ENCODE measurements at places on chromosomes 12 and 14.

GRCh38 chr12:72075891-72076557 lies 137.4 kb downstream of the TPH2 start:
- DNase-seq, result no peak

DNA sequence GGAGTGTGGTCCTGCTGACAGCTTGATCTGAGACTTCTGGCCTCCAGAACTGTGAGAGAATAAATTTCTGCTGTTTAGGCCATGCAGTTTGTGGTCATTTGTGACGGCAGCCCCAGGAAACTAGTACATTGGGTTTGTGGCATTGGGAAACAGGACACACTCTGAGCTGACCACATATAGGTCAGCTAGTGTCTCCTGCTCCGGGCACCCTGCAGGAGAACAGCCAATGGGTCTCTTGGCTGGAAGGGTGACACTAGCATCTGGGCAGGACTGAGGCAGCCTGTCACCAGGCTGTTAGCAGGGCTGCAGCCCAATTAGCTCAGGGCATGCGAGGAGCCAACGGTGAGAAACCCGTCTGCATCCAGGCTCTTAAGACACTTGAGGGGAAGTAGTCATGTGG lies 83.2 kb downstream of the PITPNM2 start:
- no peak for DNase-seq

DNA sequence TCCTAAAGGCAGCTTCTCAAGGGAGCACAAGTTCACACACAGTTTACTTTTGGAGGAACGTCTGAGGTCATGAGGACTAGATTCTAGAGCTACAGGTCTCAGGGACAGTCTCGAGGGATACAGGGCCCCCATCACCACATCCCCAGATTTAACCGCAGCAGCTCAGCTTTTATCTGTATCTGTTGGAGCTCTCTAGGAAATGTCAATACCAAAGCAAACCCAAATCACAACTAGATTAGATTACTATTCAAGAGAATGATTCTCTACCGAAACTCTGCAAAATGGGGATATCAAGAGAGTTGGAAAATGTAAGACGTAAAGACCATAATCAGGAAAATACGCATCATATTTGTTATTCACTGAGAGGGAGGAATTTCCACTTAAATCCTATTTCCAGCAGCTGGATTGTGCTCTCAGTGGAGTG lies 4.0 kb upstream of the MYRFL start:
- DNase-seq, result no peak

DNA sequence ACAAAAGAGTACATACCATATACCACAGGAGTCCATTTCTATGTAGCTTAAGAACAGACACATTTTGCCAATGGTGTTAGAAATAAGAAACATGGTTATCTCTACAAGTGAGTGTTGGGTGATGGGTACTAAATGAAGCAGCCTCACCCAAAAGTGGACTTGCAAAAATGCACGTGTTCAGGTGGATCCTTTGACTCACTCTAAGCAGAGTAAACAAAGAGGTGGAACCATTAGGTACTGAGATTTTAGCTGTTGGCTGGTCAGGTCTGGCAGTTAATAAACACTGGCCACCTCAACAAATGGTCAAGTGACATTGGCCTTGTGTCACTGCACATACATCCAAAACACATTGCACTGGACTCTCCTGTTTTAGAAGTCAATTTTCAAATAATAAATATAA lies 27.6 kb downstream of the EVL start:
- peak; percentile 9 for DNase-seq

Data from activated CD8-positive, alpha-beta T cell treated with anti-CD3 and anti-CD28 coated beads for 36 hours (primary cell).